GM06990 (cell line): ENCODE measurements at places on chromosomes 7 and 10.

GRCh38 chr10:74177140-74177677 is 26.2 kb downstream of the ADK start:
- no peak for DNase-seq

- DNase-seq, result no peak
These were observed 292.7 kb downstream of the GLRX3 start for GRCh38 chr10:130428936-130429335.

DNA sequence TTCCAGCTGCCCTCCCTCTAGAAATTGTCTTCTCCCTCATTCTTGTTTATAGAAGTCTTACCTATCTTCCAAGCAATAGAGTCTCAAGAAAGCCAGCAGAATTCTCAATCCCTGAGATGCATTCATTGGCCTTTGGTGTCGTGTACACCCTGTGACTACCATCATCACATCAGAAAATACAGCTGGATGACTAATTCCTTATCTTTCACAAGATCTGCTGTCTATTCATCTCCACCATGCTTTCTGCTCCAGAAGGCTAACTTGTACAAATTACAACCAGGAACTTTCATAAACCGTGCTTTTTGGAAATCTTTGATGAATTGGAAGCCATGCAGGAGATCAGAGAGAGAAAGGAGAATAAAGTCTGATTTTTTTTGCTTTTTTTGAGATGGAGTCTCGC is 1062.9 kb upstream of the GHITM start:
- DNase-seq, result no peak

- no peak for DNase-seq
These were observed 25.1 kb upstream of the PROSER2 start for GRCh38 chr10:11797847-11798633.

DNA sequence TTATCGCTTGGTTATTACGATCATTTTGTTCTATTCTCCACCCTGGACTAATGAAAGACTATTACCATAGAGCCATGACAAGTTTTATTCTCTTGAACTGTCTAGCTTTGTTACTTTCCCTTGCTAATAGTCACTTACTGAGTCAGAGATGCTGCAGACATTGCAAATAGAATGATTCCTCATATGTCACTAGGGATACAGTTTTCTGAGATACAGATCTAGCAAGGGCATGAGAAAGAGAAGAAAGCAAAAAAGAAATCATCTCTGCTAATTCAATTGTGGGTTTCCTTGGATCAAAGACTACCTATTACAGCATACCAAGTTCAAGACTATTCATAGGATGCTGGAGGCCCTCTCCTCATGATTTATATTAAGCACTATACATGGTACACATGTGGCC is 204.3 kb downstream of the MBL2 start:
- DNase-seq, result no peak

GRCh38 chr10:125802131-125802530 is 20.9 kb downstream of the UROS start:
- no peak for DNase-seq

GRCh38 chr7:22586101-22586785 is 86.3 kb upstream of the STEAP1B start:
- DNase-seq, result no peak
